HCT116 (cell line): ENCODE measurements at places on chromosomes 4 and X. TPM values are rescaled to one million over a fixed set of nuclear protein-coding genes. Genes with fewer than 3 reads are reported as not detected.

Gene GAGE12D
- not detected for total RNA-seq

Gene HS6ST2
- total RNA-seq: 24.6 TPM

GRCh38 chrX:143894938-143895337 is 11.1 kb downstream of the UBE2NL start:
- DNase-seq: no peak

Gene ADH1A
- total RNA-seq: not detected

Gene CXCL9
- not detected for total RNA-seq

Gene COL25A1
- not detected for total RNA-seq

DNA sequence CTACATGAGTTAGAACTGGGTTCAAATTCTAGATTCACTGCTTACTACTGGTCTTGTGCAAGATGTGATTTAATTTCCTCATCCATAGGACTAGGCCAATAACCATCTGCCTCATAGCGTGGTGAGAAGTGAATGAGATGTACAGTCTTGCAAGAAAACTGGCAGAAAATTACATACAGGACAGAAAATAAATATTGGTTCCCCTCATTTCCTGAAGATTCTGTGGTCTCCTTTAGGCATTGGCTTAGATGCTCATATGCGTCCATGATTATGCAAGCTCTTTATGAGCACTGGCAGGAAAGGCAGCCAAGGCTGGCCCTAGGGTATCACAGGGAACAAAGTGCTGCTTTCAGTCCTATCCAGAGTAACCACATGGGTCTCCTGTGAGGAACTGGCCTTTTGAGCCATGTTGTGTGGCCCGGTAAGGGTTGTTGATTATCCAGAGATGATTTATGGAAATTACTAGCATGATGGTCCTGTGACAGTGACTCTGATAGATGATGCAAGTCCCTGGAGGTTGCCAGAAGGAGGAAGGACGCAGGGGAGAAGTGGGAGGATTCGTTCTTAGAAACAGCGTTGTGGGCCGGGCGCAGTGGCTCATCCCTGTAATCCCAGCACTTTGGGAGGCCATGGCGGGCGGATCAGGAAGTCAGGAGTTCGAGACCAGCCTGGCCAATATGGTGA is 9.9 kb upstream of the MOB1B start:
- DNase-seq: no peak

- DNase-seq: no peak
Measured at GRCh38 chr4:155532373-155533085, 134.1 kb upstream of the GUCY1A1 start.

DNA sequence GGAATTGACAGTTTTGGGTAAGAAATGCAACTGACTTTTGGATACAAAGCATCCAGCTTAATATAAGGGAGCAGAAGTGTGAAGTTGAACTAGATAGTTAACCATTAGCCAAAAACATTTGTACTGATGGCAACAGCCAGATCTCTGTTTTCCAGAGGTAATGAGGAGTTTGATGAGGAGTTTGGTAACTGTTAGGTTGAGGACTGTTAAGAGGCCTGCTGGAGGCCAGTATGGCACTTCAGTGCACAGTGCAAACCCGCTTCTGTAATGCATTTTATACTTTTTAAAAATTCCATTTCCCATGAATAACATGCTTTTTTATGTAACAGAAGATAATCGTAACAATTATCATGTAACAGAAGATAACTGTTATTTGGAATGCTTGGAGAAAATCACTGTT is 30.0 kb downstream of the CDKL5 start:
- no peak for DNase-seq

DNA sequence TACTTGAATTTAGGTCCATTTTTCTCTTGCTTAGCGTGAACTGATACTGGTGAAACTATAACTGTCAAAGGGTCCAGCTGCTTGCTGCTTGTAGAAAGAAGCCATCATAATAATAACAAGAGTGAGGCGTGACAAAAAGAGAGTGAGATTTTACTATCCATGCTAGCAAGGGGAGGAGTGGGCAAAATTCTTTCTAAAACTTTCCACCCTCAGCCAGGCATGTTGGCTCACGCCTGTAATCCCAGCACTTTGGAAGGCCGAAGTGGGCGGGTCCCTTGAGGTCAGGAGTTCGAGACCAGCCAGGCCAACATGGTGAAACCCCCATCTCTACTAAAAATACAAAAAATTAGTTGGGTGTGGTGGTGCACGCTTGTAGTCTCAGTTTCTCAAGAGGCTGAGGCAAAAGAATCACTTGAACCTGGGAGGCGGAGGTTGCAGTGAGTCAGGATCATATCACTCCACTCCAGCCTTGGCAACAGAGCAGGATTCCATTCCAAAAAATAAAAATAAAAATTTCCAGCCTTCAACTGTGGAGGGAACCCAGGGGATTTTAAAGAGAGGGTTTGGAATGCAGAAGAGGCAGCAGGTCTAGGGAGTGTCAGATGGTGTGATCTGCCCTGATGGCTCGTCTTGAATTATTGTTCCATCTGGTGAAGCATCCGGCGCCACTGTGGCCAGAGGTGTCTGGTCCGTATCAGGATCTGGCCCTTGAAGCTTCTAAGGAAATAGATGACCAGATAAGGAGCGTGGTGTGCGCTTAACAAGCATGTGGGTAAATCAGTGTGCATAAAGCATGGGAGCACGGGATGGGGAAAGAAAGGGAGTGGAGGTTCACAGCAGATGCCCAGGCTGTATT is 51.8 kb downstream of the LRP2BP start:
- no peak for DNase-seq

- no peak for DNase-seq
Measured at GRCh38 chr4:26433556-26433955, 56.7 kb downstream of the CCKAR start.

- no peak for DNase-seq
Measured at GRCh38 chr4:88137112-88137511, 21.3 kb downstream of the ABCG2 start.

GRCh38 chr4:70722199-70722791 is 531 bp downstream of the RUFY3 start:
- DNase-seq: no peak

Gene EDNRA
- total RNA-seq: 2.0 TPM
